Activated T-cell treated with anti-CD3 and anti-CD28 coated beads, Interleukin-2, amount 50 U/mL, for 1 hour (primary cell): ENCODE measurements at places on chromosomes 2 and 18.

DNA sequence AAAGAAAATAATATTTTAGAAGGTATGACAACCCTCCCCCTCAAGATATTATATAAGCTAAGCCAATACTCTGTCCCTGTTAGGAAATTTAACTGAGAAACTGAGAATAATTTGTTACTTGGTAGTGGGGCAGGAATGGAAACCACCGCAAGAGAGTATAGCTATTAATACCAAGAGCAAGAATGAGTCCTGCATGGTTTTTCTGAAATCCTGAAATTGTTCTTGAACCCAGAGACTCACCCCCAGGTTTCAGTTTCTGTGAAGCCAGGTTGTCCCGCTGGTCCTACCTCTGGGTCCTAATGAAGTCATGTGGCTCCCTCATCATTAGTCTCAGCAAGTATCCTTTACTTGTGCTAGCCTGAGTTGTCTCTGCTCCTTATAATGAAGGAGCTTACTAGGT lies 671.0 kb upstream of the ACVR2A start:
- DNase-seq: no peak

- no peak for DNase-seq
Observed at GRCh38 chr2:174395969-174396630, 570 bp downstream of the SCRN3 start.

- DNase-seq: no peak
Observed at GRCh38 chr18:72700961-72701710, 157.0 kb upstream of the CBLN2 start.

DNA sequence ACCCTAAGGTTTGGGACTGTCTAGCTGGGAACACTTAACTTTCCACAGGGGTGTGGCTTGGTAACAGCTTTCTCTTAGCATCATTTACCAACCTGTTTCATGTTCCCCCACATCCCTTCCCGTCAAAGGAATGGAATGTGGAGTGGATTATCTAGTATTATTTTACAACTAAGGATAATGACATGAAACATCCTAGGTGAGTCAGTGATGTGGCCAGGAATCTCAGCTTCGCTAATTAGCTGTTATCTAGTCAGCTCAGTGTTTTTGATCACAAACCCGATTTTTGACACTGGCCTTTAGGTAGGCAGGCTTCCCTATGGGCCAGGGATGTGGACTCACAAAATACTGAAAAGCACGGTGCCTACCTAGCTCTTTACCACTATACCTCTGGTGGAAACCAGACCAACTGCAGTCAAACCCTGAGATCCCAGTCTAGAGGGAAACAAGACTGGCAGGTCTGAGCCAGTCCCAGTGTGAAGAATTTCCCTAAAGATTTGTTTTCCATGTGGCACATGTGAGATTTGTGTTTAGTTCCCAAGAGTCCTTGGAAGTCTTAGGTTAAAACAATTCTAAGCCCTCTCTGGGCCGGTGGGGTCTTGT lies 2.8 kb upstream of the NRP2 start:
- DNase-seq: no peak

DNA sequence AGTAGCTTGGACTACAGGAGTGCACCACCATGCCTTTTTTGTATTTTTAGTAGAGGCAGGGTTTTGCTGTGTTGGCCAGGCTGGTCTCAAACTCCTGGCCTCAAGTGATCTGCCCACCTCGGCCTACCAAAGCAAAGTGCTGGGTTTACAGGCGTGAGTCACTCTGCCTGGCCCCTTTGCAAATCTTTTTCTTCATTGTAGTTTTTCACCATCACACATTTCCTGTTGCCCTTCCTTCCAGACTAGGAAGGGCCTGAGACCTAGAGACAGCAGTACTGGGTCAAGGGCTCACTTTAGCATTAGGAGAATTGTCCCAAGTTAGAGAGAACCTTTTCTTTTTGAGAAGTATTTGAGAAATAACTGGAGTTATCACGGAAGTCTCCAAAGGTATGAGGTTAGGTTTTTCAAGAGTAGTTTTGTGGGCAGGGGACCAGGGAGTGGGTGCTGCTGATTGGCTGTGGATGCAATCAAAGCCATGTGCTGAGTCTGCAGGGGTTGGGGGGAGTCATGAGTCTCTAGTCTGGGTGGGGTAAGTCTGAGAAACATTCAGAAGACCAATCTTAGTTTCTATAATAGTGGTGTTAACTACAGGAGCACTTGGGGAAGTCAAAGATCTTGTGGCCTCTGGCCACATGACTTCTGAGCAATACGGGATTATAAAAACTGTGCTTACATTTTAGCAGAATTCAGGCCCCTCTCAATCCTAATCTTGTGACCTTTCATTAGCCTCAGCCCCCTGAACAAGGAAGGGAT lies 23.7 kb downstream of the B3GNT2 start:
- DNase-seq: no peak

GRCh38 chr2:1665761-1666505 lies 78.4 kb downstream of the PXDN start:
- no peak for DNase-seq

GRCh38 chr2:88038263-88039105 lies 17.1 kb downstream of the KRCC1 start:
- no peak for DNase-seq

GRCh38 chr2:167132906-167133555 lies 244.8 kb downstream of the XIRP2 start:
- DNase-seq: no peak

GRCh38 chr2:100395532-100396350 lies 21.7 kb downstream of the CHST10 start:
- no peak for DNase-seq

DNA sequence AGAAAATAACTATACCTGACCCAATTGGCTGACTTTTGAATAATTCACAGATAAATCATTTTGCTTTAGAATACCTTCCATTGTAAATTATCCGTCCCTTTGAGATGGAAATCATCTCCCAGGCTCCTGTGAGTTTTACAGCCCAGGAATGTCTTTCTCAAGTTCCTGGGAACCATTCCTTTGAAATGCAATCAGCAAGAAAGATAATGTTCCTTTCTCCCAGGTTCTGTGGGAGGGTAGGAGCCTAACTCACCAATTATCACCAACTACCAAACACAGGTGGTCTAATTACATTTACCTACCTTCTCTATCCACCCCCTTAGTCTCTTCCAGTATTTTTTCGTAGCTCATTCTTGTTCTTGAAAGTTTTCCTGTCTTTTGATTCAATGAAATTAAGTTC lies 1016.0 kb downstream of the SOCS6 start:
- DNase-seq: no peak

GRCh38 chr2:64989982-64990614 lies 899 bp downstream of the SLC1A4 start:
- DNase-seq: no peak

- DNase-seq: no peak
Observed at GRCh38 chr2:111162718-111163331, 42.1 kb downstream of the BCL2L11 start.

DNA sequence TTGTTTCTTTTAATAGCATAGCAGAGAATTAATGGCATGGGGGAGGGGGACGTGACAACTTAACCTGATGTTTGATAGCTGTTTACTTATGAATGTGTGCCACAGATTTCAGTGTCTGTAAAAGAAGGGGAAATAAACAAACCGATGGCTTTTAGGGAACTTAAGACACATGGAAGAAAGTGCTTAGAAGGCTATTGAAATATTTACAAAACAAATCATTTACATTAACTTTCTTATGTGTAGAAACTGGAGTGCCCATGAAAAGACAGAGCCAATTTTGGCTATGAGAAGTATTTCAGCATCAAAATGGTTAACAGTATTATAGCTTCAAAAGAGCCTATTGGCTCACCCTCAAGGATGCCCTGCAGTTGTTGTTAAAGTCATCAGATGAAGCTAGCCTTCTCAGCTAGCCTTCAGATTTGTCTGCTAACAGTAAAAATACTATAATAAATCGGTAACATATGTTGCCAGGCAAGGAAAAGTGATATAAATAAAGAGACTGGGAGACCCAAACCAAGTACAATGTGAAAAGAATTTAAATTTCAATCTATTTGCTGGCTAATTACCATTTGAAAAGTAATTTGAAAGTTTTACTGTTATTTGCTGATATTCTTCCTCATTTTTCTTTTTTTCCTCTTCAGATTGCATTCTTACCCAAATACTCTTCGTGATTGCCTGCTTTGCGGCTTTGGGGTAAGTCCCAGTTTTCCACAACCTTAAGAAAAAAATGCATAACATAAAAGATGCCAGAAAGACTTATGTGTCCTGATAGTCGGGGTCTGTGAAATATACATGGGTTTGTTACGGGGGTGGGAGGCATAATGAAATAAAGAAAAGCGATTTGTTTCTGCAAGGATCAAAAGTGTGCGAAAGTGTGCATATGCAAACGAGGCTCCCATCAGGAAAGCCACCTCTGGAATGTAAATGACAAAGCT lies 256.4 kb downstream of the MEIS1 start:
- no peak for DNase-seq

GRCh38 chr2:47525167-47525566 lies 122.2 kb downstream of the MSH2 start:
- no peak for DNase-seq

DNA sequence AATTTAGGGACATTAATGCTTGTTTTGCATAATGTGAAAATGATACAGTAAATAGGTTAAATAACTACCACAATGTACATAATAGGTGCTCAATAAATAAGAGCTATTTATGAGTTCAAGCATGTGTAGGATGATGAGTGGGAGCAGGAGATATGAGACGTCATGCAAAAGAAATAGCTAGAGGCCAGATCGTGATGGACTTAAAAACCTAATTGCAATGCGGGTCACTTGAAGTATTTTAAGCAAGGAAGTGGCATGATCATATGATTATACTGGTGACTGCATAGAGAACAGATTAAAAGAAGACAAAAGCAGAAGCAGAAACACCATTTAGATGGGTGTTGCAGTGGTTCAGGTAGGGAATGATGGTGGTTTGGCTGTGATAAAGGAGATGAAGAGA lies 78.0 kb downstream of the HNMT start:
- DNase-seq: no peak

- no peak for DNase-seq
Observed at GRCh38 chr2:109188496-109188890, 59.5 kb downstream of the SH3RF3 start.

DNA sequence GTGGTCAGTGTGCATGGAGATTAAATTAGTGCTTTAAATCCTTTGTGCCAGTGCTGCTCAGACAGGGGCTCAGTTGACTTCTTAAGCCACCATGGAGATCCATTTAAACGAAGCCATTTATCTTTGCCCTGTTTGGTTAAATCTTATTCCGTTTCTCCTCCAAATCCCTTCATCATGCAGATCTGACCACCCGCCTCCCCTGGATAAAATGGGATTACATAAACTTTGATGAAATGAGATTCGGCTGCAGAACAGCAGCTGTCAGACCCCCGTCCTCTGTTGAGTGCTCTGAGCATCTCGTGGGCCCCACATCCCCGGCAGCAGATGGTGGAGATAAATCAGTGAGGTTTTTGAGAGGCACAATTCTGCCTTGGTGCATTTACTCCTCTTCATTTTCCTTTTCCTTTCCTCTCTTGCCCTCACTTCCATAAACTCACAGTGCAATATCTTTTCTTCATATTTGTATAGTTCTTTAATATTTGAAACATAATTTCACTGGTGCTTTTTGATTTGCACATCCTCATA lies 84.4 kb upstream of the TWIST2 start:
- DNase-seq: no peak

DNA sequence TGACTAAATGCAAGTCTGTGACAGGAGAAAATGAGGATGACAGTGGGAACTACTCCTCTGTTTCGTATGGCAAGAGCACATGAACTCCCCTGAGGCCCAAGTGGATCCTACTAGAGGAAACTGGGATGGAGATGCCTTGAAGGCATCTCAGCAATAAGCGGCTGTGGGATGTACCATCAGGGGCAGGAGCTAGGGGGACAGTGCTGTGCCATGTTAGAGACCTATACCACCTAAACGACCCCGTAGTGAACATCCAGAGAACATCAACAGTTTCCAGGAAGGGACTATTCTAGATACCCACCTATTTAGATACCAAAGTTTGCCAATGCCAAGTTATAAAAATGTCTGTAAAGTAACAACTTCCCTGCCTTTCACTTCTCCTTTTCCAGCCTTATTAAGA lies 860.8 kb upstream of the ACVR2A start:
- DNase-seq: no peak

DNA sequence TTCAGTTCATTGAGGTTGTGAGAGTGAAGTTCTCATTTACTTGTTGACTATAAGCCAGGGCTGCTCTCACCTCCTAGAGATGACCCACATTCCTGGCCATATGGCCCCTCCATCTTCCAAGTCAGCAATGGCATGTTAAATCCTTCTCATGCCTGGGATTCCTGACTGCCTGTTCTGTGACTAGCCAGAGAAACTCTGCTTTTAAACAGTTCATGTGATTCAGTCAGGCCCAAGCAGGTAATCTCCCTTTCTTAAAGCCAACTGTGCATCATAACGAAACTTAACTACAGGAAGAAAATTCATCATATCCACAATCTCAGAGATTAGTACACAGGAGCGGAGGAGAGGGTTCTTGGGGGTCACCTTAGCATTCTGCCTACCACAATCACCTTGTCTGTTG lies 11.5 kb downstream of the DPP4 start:
- DNase-seq: no peak

GRCh38 chr18:42798606-42799170 lies 316.8 kb downstream of the RIT2 start:
- DNase-seq: no peak

- DNase-seq: no peak
Observed at GRCh38 chr2:236083934-236084333, 84.3 kb downstream of the GBX2 start.

DNA sequence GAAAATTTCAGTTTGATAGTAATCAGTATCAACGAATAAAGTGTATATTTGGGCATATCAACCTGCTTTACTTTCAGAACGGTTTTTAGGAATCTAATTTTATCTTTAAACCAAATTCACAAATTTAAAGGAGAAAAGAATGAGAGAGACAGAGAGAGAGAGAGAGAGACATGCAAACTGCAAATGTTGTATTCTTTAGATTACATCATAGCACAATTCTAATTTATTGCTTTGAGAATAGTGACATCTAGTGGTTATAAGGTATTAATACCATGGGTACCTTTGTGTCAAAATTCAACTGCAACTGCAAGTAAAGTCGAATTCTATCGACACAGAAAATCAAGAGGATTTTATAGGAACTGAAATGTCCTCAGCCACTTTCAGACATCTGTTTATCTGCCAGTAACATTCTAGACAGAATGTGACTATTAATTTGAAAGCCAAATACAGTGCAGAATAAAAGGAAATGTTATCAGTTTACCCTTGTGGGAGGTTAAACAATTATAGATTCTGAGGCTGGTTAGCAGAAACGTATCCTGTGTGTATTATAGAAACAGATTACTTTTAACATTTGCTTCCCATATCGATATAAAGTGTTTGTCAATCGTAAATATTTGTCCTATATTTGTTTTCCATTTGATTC lies 529.8 kb upstream of the VRK2 start:
- no peak for DNase-seq

GRCh38 chr2:159409116-159409800 lies 122.8 kb upstream of the WDSUB1 start:
- no peak for DNase-seq

DNA sequence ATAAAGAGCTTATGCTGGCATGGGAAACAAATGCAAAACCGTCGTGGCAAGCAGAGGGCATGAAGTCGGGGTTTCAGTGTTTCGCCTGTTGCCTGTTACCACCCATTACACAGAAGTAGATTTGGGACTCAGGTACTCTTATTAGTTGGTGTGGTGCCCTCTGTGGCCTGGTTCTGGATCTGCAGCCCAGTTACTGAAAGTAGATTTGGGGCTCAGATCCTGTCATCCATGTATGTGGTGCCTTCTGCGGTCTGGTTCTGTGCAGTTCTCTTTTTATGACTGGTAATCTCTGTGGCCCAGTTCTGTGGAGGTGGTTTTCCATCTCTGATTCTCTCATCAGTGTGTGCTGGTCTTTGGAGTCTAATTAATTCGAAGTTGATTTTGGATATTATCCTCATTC lies 45.2 kb downstream of the ADNP2 start:
- no peak for DNase-seq
